ENCODE measurements at places on chromosomes 2 and 18. TPM values are rescaled to one million over a fixed set of nuclear protein-coding genes. Genes with fewer than 3 reads are reported as not detected.

Gene RNF125
- 27.9 TPM for total RNA-seq

Gene EPG5
- 23.9 TPM for total RNA-seq

DNA sequence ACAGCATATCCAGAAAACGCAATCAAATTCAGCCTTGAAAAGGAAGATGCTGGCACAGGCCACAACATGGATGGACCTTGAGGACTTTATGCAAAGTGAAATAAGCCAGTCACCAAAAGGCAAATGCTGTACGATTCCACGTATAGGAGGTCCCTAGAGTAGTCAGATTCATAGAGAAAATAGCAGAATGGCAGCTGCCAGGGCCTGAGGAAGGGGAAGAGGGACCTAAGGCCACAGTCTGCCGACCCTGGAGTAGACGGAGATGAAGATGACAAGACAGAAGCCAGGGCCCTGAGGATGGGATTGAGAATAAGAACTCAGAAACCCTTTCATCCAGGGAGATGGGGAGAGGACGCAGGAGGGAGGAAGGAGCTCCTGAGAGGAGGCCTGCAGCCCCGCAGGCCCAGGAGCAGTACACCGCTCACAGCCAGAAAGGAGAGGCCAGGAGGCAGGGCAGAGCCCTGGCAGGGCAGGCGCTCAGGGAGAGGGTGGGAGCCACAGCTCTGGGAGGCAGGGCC, 8.1 kb upstream of the MTERF4 start:
- no peak for DNase-seq

Gene TEX44
- total RNA-seq = not detected

Gene DSG1
- not detected for total RNA-seq

DNA sequence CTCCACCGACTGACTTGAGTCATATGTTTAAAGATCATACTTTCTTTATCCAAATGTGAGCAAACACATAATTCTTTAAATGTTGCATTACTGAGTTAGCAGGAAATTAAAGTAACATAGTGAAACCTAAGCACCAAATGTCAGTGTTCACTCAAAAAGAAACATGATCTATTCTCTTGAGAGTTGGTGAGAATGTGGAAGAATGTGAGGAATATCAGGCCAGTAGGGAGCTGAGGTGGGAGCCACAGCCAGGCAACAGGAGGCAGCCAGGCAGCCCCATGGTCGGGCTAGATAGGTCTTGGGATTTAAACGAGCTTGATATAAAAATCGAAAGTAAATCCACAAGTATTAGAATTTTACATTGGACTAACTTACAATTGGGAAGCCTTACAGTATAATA, 198.1 kb upstream of the SH3BP4 start:
- DNase-seq = no peak

Gene CEP192
- total RNA-seq = 55.9 TPM

Gene MDH1B
- 0.55 TPM for total RNA-seq

Gene MYO3B
- 0.23 TPM for total RNA-seq

Gene CKAP2L
- 59.3 TPM for total RNA-seq

GRCh38 chr2:150011161-150011730, 423.7 kb upstream of the MMADHC start:
- DNase-seq = no peak

DNA sequence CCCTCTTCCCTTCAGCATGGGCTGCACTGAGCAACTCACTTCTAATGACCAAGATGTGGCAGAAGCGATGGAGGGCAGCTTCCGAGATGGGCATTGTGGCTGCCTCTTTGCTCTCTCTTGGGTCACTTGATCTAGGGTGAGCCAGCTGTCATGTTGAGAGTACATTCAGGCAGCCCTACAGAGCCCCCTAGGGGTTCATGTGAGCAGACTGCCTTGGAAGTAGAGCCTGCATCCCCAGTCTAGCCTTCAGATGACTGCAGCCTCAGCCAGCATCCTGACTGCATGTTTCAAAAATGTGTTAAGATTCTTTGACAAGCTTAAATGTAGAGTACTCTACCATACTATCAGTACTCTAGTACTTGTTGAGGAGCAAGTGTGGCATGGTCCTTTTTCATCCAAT, 143.9 kb downstream of the NCK2 start:
- DNase-seq = peak; percentile 35

Gene MTA3
- total RNA-seq = 26.2 TPM

DNA sequence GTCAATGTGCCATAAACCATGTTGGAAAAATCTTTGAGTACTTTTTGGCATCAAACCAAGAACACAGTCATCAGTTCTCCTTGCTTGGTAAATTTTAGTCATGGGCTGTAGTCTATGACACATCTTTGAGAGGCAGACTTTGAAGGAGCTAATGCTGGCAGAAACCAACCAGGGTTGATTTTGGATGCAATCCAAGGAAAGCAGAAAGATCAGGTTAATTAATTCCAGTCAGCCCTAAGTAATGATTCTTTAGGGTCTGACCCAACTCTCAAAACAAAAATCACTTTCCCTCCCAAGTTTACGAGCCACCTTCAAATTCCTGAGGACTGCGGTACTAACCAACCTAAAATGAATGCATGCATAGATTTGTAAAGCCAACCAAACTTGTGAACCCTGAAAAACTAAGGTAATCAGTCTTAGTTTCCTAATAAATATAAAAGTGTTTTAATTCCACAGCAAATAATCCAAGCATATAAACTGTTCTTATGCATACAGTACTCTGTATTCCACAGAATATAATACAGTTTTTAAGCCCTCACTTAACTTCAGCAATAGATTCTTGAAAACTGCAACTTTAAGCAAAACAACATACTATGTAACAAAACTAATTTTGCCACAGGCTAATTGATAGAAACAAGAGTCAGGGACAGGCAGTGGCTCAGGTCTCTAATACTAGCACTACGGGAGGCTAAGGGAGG, 22.0 kb downstream of the AP1S3 start:
- DNase-seq = no peak

- no peak for DNase-seq
Observed at GRCh38 chr2:222304737-222305515, 6.1 kb upstream of the PAX3 start.

DNA sequence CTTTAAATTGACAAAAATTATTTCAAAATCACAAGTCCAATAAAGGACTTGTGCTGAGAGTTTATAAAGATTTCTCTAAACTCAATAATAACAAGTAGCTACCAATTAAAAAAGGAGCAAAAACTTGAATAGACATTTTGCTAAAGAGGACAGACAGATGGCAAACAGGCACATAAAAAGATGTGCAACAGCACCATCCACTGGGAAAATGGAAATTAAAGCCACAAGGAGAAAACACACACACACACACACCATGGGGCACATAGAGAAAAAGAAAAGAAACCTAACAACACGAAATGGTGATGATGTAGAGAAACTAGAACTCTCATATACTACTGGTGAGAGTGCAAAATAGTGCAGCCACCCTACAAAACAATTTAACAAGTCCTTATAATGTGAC, 12.6 kb upstream of the SLC9A4 start:
- DNase-seq = no peak

DNA sequence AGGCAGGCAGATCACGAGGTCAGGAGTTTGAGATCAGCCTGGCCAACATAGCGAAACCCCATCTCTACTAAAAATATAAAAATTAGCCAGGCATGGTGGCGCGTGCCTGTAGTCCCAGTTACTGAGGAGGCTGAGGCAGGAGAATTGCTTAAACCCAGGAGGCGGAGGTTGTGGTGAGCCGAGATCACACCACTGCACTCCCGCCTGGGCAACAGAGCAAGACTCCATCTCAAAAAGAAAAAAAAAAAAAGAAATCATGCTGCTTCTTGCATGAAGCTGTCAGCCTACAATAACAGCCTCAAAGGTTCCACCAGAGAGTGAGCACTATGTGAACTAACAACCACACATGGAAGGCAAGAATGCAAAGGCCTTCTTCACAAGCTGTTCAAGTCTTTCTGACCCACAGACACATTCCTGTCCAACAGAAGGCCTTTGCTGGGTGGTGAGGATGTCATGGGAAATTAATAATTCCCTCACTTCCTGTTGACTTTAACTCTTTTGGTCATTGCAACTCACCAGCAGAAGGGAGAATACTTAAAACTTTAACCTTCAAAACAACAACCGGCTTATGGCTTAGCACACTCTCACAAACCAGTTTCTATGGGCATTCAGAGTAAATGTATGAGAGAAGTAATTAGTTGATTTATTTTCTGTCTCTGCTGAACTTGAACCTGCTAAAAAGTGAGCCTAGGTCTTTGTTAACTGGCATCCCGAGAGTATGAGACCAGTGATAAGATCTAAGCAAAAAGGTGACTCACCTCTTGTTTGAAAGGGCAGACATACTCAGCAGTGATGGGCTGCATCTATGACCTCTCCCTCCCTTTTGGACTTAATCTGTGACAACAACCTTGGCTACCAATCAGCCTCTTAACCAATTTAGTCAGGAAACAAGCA, 11.8 kb downstream of the PLEKHM3 start:
- no peak for DNase-seq

Gene COBLL1
- not detected for total RNA-seq

Gene DYSF
- 4.7 TPM for total RNA-seq

DNA sequence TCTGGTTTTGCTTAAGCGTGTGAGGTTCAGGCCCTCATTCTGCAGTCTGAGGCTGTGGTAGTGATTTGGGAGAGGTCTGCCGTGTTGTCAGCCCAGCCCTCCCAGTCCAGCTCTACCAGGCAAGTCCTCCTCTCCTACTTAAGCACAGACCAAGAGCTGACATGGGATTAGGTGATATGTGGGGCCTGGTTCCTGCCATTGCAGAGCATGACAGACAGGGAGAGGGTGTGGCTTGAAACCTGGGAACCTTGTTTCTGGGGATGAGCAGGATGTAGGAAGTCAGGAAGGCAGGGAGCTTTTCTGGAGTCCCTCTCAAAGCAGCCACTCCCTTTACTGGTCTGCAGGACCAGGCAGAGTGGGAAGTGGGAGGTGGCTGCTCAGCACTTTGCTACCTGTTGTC, 38.6 kb downstream of the PTPRM start:
- no peak for DNase-seq

Gene MEIS1
- not detected for total RNA-seq

Gene PARD6G
- 0.18 TPM for total RNA-seq

Gene CNDP1
- not detected for total RNA-seq

Gene CHRNG
- not detected for total RNA-seq

GRCh38 chr18:44465381-44465841, 215.3 kb upstream of the SETBP1 start:
- no peak for DNase-seq

Gene TNS1
- total RNA-seq = 29.8 TPM

- no peak for DNase-seq
Observed at GRCh38 chr2:8922431-8922830, 81.1 kb downstream of the MBOAT2 start.

Gene KLHL14
- total RNA-seq = not detected

- no peak for DNase-seq
Observed at GRCh38 chr2:178157574-178157973, 36.7 kb upstream of the OSBPL6 start.

Gene LCT
- 0.18 TPM for total RNA-seq

- DNase-seq = no peak
Observed at GRCh38 chr2:216793386-216793785, 66.5 kb downstream of the TNP1 start.

Gene MEP1B
- total RNA-seq = not detected

GRCh38 chr2:70516596-70516995, 37.0 kb downstream of the TGFA start:
- DNase-seq = no peak

DNA sequence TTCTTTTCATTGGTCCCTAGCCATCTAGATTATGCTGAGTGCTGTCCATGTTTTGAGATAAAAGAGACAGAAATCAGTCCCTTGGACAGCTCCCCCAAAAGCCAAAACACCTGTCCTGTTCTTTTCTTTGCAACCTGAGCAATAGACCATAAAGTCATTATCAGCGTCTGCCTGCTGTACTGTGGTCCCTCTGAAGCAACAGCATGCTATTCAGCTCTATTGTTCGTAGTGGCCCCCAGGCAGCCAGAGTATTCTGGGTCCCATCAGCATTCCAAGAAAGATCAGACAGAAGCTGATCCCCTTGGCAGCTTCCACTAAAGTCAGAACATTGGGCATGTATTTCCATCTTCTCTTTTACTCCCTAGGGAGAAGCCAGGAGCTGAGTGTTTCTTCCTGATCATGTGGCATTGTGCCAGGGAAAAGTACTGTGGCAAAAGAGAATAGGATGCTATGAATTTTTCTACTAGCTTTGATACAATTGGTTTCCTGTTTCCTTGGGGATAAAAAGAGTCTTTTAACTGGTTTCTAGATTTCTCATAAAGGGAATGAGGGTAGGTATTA, 33.6 kb upstream of the ZSWIM2 start:
- DNase-seq = no peak

DNA sequence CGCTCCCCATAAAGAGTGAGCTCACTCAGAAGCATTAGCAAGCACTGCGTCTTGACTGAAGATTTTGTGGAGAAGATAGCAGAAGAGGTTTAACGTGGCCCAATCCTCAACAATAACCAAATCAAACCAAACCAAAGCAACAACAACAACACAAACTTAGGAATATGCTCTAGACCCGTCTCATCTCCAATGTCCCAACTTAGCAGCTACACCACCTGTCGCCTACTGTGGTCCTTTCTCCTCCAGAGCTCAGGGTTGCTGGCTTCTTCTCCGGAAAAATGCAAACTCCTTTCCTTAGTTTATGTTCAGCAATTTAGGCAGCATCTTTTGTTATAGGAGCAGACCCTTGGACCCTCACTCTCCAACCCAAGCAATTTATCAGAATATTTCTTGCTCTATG, 301.4 kb downstream of the ZNF521 start:
- DNase-seq = no peak

Gene GYPC
- total RNA-seq = 163 TPM

Gene ABCB11
- total RNA-seq = 0.03 TPM

DNA sequence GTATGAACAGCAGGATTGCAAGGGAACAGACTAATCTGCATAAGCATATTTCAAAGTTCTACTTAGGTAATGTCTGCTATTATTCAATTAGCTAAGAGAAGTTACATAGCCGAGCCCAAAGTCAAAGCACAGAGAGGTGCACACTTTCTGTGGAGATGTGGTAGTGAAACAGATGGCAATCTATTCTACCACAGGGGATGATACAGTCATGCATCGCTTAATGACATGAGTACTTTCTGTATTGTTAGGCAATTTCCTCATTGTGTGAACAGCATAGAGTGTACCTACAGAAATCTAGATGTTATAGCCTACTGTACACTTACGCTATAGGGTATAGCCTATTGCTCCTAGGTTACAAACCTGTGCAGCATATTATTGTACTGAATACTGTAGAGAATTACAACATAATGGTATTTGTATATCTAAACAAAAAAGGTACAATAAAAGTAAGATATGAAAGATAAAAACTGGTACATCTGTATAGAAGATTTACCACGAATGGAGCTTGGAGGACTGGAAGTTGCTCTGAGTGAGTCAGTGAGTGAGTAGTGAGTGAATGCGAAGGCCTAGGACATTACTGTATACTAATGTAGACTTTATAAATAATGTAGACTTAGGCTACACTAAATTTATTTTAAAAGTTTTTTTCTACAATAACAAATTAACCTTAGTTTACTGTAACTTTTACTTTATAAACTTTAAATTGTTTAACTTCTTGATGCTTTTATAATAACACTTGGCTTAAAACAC, 197.6 kb downstream of the MBD5 start:
- DNase-seq = no peak

GRCh38 chr18:25141399-25141798, 210.6 kb downstream of the ZNF521 start:
- DNase-seq = no peak

- no peak for DNase-seq
Observed at GRCh38 chr2:215832791-215833190, 180.6 kb downstream of the MREG start.

- no peak for DNase-seq
Observed at GRCh38 chr18:34809451-34810072, 99.5 kb downstream of the DTNA start.
